ENCODE measurements at places on chromosomes 13 and 19. TPM values are rescaled to one million over a fixed set of nuclear protein-coding genes. Genes with fewer than 3 reads are reported as not detected.

Gene TRPC4
- total RNA-seq, result 0.10 TPM

Gene GPR32
- total RNA-seq, result not detected

Gene PDE4C
- 0.60 TPM for total RNA-seq

Gene BBC3
- total RNA-seq, result 2.7 TPM

Gene ATXN8OS
- total RNA-seq, result not detected

Gene ABHD8
- 18.4 TPM for total RNA-seq

Gene ZFP28
- total RNA-seq, result 0.45 TPM

Gene ZNF223
- 1.2 TPM for total RNA-seq

GRCh38 chr13:75769141-75769905 lies 133.2 kb downstream of the LMO7 start:
- no peak for DNase-seq

- no peak for DNase-seq
Observed at GRCh38 chr13:20160306-20161274, at the start of gene GJA3. Gene GJA3, minus strand, starts transcription at chr13:20161052. Its CDS starts 17,764 bp downstream, at chr13:20143288.

DNA sequence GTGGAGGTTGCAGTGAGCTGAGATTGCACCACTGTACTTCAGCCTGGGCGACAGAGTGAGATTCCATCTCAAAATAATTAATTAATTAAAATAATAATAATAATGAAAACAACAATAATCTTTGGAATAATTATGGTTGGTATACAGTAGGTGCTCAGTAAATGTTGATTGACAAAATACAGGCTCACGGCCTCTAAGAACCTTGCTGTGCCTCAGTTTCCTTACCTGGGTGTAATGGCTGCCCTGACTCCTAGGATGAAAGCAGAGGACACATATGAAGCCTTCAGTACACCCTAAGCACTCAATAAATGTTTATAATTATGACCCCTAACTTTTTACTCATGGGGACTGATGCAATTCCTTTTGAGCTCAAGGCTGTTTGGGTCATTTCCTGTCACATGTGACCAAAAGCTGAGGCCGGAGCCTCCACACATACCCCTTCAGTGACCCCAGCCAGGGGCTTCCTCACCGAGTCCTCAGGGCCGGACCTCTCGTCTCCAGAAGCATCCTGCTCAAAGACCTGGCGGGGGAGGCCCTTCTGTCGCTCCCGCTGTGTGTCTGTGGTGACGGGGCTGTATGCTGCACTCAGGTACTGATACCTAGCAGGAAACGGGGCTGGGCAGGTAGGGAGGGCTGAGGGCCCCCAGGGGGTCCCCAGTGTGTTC lies 10.5 kb downstream of the DOCK6 start:
- no peak for DNase-seq

DNA sequence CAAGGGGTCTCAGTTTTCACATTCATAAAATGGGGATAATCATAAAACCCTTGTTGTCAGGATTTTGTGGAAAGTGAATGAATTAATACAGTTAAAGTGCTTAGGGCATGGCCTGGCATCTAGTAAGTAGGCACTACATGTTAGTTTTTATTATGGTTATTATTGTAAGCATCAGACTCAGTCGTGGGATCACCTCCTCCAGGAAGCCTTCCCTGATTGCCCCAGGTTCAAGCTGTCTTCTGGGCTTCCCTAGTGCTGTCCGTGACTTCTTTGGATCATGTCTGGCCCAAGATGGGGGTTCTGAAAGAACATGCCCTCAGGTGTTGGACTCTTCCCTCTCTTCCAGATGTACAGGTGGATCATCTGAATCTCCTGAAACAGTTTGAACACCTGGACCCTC lies 10.7 kb downstream of the NUCB1 start:
- DNase-seq, result no peak

DNA sequence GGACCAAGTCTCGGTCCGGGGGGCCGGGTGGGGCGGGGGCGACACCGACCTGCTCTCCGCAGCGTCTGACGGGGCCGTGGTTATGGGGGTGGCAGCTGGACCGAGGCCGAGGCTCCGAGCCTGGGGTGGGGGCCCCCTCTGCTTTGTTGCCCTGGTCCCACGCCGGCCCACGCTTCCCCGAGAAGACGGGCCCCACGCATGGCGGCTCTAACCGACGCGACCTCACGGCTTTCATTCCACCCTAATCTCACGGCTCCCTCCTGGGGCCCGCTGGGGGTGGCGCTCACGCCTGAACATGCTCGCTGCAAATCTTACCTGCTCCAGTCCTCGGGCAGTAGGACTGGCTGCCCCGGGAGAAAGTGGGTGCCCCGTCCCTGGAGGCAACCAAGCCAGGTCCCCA lies 14.8 kb upstream of the MISP start:
- DNase-seq, result no peak

DNA sequence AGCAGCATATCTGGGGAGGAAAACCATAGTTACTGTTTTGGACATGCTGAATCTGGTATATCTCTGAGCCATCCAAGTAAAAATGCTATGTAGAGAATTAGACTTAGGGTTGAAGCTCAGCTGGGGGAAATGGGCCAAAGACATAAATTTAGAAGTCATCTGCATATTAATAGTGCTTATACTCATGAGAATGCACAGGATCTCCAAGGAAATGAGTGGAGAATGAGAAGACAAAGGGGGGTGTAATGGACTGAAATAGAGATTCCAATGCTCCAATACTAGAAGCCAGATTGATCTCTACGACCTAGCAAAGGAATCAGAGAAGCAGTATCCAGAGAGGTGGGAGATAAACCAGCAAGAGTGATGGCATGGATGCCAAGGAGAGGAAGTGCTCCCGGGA lies 10.3 kb upstream of the FAM124A start:
- no peak for DNase-seq

DNA sequence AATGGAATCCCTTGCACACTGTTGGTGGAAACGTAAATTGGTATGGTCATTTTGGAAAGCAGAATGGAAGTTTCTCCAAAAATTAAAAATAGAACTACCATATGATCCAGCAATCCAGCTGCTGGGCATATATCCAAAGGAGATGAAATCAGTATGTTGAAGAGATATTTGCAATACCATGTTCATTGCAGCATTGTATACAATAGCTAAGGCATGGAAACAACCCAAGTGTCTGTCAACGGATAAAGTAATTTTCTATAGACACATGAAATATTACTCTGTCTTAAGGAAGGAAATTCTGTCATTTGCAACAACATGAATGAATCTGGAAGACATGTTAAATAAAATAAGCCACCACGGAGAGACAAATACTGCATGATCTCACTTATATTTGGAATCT lies 124.7 kb downstream of the GPC5 start:
- DNase-seq, result no peak

DNA sequence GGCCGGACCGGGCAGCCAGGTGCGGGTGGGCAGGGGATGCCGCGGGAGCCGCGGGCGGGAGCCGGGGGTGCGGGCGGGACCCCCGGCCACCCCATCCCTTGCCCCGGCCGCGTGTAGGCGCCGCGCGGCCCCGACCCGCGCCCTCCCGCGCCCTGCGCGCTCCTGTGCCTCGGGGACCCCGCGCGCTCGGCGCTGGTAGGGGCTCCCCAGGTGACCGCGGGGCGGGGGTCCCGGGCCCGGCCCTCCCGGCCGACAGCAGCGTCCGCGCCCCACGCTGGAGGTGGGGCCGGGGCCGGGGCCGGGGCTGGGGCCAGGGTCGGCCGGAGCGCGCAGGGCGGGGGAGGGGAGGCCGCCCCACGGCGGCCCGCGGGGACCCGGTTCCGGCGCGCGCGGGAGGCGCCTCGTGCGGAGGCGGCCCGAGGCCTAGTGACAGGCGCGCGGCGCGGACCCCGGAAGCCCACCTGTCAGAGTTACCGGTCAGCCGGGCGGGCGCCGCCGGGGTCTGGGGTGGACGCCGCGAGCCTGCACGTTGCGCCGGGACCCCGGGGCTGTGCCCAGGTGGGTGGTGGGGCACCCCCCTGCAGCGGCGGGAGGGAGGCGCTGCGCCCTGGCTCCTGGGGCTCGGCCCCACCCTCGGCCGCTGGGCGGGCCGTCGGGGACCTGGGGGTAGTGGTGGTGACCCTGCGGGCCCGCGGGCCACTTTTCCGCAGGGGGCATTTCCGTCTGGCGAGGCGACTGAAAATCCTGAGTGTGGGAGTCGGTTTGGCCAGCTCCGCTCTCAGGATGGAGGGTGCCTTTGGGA lies 518 bp downstream of the TFDP1 start:
- DNase-seq, result peak; percentile 55

DNA sequence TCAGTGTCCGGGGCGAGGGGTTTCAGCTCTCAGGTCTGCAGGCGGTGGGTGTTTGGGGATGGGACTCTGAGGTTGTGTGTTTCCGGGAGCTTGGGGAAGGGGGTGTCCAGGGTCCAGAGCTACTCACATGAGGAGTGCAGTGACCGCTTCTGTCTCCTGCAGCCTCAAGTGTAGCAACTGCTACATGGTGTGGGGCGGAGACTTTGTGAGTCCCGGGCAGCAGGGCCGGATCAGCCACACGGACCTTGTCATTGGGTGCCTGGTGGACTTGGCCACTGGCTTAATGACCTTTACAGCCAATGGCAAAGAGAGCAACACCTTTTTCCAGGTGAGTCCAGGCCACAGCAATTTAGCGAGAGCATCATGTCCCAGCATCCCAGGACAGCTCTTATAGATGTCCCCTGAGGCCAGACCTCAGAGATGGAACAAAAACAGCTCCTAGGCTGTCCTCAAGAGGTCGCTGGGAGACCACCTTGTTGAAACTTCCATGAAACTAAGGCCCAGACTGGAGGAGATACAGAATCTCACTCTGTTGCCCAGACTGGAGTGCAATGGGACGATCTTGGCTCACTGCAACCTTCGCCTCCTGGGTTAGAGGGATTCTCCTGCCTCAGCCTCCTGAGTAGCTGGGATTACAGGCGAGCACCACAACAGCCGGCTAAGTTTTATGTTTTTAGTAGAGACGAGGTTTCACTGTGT lies 44.9 kb downstream of the RYR1 start:
- DNase-seq, result no peak

- DNase-seq, result no peak
Observed at GRCh38 chr13:113211774-113212173, 2.4 kb downstream of the CUL4A start.

GRCh38 chr19:51440846-51441409 lies 17.3 kb downstream of the SIGLEC8 start:
- DNase-seq, result no peak

DNA sequence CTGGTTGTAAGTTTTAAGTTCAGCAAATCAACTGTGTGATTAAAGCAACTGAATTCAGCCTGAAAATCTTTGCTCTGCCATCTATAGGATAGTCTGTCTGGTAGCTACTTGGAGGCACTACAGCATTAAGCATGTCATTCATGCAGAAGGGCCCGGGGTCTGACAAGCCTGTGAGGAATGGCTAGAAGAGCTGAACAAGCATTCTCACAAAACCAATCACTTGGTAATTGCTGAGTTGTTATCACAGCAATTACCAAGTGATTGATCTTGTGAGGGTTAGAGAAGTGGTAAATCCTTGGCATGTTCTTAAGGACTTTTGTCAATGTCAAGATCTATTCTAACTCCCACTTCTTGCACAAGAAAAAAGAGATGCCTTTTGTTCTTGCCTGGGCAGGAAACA lies 356.1 kb downstream of the FGF14 start:
- DNase-seq, result no peak

DNA sequence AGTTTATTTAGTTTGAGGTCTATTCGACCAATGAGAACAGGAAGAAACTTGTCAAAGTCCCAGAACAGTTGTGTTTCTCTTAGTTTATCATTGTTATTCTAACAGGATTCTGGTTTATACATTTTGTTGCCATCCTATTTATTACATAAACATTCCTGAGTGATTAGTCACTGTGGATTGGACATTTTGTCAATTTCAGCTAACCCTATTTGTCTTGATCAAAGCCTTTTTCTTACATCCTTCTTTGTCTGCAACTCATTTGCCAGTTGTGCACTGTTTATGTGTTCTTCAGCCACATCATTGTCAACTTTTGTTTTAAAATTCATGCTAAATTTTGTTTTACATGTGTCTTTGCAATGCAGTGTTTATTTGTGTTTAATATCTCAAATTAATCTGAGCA lies 886.0 kb upstream of the SLC10A2 start:
- no peak for DNase-seq

DNA sequence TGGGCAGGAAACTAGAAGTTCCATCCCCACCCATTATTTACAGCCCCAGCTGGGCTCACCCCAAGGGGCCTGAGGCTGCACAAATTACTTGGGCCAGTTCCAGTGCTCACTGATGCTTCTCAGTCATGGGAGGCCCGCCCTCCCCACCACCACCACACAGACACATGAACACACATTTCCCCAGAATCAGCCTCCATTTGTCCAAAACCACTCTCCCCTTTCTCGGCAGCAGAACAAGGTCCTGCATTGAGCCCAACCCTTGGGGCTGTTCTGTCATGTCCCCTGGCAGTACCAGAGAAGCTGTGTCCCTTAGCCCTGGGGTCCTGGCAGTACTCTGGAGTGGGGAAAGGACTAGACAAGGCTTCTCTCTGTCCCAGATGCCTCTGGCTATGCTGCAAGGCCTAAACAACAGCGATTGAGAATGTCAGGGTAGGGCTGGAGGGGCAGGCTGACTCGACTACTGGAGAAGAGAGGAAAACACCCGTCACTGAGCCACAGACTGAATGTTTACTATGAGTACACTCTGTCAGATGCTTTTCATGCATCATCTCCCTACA lies 21.8 kb downstream of the SAMD4B start:
- no peak for DNase-seq

DNA sequence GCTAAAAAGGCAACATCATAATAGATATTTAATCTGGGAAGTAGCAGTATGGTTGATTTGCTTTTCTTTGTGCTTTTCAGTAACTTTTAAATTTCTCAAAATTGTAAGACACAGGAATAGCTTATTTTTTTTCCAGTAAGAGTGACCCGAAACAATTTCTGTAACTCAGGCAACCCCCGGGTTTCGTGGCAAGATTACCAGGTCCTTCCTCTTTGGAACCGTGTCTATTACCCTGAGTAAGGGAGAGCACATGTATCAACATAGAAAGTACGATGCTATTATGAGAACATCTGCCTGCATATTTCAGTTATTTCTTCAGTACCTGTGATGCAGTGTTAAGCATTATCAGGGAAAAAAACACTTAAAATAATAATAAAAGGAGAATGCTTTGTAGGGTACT lies 64.1 kb downstream of the DOCK9 start:
- DNase-seq, result no peak

GRCh38 chr13:21901336-21901735 lies 230.5 kb downstream of the FGF9 start:
- DNase-seq, result no peak

GRCh38 chr13:85582890-85583289 lies 216.3 kb downstream of the SLITRK6 start:
- no peak for DNase-seq

GRCh38 chr19:3061182-3062161 lies 823 bp downstream of the TLE5 start:
- DNase-seq, result no peak

DNA sequence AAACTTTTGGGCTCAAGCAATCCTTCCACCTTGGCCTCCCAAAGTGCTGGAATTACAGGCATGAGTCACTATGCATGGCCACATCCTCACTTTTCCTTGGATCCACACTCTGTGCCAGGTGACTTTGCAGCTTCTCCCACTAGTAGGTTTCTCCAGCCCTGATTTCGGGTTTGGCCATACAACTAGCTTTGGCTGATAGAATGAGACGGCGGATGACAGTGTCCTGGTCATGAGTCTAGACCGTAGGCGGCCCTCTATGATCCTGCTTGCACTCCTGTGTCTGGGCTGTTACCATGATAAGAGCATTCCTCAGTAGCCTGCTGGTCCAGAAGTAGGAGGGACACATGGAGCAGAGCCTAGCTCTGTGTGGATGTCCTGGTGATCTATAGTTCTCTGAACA lies 112.5 kb upstream of the KL start:
- no peak for DNase-seq

GRCh38 chr13:44870456-44870929 lies 118.8 kb downstream of the NUFIP1 start:
- peak; percentile 52 for DNase-seq

- DNase-seq, result no peak
Observed at GRCh38 chr19:1107661-1108261, 4.0 kb downstream of the GPX4 start.

GRCh38 chr13:101773062-101773461 lies 320.6 kb downstream of the ITGBL1 start:
- DNase-seq, result no peak

Measured in left lobe of liver (tissue), 2 donors.